ENCODE measurements at places on chromosomes 11 and 22.

DNA sequence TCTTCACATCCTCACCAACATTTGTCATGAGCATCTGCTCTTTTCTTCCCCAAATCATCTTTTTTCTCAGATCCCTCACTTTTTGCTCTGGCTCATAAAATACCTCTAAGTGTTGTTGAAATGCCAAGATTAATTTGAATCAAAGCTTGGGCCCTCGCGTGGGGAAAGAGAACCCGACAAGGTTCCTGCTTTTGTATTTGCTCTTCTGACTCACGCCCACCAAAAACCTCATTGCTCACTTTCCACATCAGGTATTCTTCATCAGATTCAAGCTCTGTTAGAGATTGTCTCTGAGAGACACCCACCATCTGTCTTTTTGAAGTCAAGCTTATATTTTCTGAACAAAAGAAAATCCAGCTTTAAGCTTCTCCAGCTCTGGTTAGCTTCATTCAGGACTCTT lies 52.9 kb upstream of the FBXO3 start:
- DNase-seq: no peak

DNA sequence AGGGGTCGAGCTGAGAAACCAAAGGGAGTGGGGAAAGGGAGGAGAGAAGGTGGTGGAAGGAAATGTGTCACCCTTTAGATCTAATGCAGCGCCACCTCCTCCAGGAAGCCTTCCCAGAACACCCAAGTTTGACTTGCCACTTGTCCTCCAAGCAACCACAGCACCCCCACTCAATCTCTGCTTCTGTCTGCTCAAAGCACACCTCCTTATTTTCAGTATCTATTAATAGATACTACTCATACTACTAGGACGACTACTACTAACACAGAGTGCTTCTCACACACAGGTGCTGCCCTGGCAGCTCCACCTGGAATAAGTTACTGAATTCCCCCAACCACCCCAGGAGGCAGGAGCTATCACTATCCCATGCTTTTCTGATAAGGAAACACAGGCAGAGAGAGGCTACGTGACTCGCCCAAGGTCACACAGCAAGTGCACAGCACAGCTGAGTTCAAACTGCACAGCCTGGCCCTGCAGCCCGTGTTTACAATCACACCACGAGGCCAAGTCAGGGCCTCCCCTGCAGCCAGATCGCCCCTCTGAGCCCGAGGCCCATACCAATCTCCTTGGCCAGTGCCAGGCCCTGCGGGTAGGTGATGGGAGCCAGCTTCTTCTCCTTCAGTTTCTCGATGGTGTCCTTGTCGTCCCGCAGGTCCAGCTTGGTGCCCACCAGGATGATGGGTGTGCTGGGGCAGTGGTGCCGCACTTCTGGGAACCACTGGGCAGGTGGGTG lies 13.2 kb downstream of the RAC2 start:
- peak; percentile 86 for DNase-seq

DNA sequence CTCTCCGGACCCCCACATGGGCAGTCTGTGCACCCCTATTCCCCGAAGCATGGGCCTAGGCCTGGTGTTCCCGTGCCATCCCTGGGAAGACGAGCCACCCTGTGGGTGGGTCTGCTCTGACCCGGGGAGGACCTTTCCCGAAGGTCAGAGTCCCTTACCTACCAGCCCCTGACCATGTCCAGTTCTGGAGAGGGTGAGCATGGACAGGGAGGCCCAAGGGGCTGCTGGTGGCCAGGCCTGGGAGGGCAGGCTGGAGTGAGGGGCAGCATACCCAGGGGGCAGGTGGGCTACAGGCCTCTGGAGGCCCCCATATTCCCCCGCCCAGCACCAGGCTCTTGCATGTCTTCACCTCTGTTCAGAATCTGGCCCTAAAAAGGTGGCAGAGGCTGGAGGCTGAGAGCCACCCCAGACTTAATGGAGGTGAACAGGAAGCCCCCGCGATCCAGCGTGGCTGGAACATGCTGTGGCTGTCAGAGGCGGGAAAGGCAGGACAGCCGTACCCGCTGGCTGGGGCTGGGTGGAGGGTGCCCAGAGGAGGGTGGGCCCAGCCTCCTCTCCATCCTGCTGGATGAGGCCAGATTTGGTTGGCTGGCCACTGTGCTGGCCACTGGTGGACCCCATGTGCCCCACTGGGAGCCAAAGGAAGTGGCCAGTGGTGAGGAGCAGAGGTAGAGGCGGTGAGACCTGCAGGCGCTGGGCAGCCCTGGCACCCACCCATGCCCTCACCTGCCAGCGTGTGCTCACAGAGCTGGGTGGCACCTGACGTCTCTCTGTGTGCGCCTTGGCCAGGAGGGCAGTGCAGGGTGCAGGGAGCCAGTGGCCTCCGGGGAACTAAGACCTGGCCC lies 11.2 kb upstream of the SYT8 start:
- no peak for DNase-seq

GRCh38 chr11:36622431-36623136 lies 24.5 kb upstream of the RAG2 start:
- DNase-seq: peak; percentile 17

- DNase-seq: no peak
These were observed 302.2 kb downstream of the AASDHPPT start for GRCh38 chr11:106379712-106380111.

DNA sequence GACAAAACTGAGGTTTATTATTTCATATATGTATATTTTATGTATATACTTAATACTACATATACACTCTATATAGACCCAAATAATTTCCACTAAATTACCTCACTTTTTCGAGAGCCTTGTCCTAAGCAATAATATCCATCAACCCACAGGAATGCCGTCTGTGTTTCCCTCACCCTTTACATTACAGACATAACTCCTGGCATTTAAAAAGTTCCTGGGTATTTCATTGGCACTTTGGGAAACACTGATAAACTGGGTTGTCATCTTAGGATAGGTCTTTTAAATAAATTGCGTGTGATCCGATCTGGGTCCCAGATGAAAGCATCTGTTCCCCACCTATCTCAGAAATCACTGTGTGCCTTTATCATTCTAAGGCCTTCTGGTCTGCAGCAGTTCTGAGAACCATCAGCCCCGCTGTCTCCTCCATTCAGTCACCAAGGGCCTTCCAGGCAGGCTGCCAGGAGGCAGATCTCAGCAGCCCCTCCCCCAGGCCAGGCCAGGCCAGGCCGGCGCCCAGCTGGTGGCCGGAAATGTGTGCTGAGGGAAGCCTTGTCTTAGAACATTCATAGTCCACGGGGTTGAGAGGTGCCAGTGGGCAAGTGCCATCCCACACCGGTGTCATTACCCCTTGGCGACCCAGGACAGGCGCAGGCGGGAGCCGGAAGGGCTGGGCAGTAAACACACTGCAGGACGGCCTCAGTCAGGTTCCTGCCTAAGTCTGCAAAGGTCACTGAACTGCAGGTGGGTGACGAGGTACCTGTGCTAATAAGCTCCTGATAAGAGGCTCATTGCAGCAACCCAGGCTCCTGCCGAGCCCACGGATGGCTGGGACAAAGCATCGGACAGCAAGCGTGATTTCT lies 3.3 kb downstream of the FGF19 start:
- DNase-seq: no peak

DNA sequence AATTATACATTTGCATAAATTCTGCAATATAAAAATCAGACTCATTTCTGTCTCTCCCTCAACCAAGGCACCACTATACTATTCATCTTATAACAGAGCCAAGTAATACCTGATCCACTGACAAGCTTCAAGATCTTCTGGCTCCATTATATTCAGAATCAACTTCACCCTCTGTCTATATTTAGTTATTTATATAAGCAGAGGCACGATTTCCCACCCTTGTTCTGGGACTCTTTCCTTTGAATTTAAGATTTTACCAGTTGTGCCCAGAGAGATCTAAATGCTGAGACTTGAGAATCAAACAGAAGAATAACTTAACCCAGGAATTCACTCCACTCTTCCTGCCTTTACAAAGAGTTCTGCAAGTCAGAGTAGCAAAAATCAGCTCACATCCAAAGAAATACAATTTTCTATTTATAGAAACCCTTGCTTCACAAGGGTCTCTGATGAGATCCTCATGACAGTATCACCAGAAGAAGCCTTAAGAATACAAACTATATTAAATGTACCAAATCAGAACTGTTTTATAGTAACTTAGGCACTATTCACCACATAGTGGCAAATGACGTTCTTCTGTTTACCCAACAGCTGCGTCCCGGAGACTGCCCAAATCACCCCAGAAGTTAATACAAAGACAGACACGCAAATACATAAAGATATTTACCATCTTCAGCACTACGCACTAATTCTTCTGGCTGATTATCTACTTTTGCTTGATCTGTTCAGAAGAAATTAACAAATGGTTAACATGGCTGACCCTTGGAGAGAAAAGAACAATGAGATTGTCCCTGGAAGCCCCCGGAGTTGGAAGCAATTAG lies 32.3 kb upstream of the CCDC89 start:
- DNase-seq: no peak

- peak; percentile 55 for DNase-seq
These were observed 34.2 kb downstream of the DNHD1 start for GRCh38 chr11:6531267-6531752.

GRCh38 chr22:48781868-48782267 lies 1045.8 kb downstream of the BRD1 start:
- DNase-seq: no peak

GRCh38 chr11:122265981-122266380 lies 150.0 kb upstream of the BLID start:
- no peak for DNase-seq

- DNase-seq: no peak
These were observed 4.4 kb upstream of the MUC5AC start for GRCh38 chr11:1153105-1153950.

DNA sequence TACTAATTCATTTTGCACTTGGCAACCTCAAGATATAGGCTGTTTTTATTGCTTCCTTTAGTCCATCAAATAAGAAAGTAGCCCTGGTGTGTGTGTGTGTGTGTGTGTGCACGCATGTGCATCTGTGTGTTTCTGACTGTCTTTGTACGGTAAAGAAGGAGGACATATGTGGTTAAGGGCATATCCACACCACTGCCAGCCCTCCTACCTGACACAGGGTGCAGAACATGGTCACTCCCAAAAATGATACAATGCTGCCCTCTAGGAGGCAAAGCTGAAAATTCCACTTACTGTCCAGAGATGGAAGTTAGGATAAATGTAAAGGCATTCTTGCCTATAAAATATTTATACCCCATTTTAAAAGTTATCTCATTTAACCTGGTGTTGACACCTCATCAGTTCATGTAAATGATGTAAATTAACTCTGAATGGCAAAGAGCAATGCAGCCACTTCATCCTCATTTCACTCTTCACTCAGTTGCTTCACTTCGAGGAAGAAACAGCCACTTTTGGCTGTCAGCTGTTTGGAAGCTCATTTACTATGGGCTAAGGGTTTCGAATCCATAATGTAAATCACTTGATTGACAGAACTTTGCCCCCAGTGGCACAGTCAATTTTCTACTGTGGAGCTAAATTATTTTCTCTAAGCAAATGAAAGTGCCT lies 83.1 kb upstream of the MTNR1B start:
- DNase-seq: peak; percentile 47

GRCh38 chr11:48063424-48063978 lies 83.1 kb downstream of the PTPRJ start:
- DNase-seq: no peak
